ENCODE measurements at places on chromosomes 5 and 9. TPM values are rescaled to one million over a fixed set of nuclear protein-coding genes. Genes with fewer than 3 reads are reported as not detected.

DNA sequence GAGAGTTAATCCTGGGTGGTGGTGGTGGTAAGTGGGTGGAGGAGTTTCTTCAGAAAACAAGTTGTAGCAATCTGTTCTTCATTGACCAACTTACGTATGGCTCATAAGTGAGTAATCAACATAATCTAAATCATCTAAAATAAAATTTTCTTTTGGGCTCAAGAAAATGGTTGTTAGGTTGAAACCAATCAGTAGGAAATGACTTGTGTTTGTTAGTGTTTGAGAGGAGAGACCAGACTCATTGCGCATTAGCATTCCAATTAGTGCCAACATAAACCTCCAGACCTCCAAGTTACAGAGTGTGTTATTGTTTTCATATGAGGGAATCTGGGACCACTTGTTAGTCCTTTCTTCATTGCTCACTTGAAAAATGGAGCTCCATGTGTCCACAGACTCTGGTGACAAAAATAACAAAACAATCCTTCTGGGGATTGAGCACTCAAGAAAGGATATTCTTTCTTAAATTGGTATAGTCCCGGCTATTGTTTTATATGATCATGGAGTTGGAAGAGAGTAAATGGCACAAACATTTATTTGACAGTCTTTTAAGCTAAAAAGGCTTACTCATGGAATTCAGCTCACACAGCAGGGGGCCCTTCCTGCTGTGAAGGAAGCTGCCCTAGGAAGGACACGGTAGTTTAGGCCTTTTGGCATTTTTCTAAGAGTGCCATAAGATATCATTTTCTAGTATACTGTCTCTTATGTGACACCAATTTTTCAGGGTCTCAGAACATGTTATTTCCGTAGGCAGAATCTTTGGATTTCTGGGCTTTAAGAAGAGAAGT is 441.1 kb downstream of the EBF1 start:
- DNase-seq, result no peak

DNA sequence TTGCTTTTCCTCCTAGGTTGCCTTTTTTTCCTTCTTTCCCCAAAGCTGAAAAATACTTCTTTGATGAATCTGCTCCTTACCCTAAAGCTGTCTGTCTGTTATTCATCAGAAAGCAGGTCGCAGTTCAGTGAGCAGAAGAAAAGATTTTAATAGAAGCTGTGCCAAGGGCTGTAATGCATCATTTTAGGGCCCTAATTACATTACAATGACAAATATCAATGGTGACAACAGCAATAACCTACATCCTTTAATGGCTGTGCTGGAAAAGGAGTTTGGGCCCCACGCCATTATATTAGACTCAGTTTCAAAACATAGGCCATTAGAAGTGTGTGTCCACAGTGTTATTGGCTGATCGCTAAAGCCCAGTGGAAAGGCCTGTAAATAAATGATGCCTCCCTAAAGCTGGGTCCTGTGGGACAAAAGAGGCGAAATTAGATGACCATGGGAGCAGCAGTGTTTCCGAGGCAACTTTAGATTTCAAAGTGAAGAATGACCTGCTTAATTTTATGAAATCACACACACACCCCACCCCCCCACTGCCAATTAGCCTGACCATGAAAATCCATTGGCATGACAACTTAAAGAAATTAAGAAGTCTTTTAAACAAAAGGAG is 38.4 kb downstream of the TLE4 start:
- DNase-seq, result no peak

DNA sequence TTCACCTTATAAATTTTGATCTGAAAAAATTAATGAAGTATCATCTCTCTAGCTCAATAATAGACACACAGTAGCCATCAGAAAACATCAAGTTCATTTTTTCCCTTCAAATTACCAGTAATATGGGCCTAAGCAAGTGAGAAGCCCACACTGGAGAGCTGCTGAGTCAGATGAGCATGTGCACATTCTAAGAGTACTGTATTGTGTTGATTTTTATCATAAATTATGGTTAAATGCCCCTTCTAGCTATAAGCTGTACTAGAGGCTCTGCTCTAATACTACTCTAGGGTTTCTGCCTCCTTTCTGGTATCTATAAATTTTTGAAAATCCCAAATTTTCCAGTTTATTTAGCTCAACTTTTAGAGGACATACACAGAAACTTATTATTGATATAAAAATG is 42.1 kb upstream of the TYRP1 start:
- DNase-seq, result no peak

OR1J4 gene
- not detected for total RNA-seq

MCCC2 gene
- 49.8 TPM for total RNA-seq

DNA sequence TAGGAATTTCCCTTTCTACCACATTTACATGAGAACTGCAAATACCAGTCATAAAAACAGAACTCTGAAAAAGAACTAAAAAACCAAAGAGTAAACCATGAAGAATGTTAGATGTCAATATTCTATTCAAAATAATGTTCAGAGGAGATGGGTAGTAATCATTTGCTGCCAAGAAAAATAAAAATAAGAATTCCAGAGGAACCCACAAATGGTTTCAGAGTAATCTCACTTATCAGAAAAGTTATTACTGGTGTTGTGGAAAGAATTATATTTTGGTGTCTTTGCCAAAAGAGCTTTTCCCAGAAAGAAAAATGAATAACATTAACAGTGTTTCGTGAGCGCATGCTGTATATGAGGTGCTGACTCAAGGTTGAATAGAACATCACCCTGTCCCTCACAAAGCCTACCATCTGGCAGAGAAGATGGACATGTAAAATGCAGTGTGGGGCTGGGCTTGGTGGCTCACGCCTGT is 35.6 kb downstream of the GPR21 start:
- DNase-seq, result no peak

GRCh38 chr5:103489307-103489706 is 73.3 kb downstream of the NUDT12 start:
- no peak for DNase-seq

C1QTNF2 gene
- total RNA-seq, result not detected

ARHGEF39 gene
- total RNA-seq, result 8.8 TPM

DNA sequence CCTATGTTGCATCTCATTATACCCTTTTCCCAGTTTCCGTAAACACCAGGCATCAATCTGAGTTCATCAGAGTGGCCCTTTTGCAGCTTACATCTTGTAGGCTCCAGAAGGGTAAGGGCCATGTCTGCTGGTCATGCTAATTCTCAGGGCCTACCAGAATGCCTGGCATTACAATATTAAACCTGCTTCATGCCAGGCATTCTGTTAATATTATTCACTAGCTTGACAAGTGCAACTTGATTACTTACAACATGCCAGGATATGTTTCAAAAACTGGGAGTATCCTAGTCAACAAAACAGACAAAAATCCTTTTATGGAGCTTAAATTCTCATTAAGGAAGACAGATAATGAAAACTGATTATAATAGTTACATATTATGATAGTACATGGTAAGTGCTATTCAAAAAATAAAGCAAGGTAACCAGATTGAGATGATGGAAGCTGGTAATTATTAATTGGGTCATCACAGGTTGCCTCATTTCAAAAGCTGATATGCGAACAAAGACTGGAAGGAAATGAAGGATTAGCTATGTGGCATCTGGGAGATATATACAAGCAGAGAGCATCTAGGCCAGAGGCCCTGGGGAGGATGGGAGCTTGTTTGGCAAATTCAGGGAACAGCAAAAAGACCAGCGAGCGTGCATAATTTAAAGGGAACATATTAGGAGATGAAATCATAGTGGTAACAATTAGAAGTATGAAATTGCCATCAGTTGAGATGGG is 406.3 kb downstream of the DMRT2 start:
- DNase-seq, result no peak

RASGEF1C gene
- total RNA-seq, result not detected

DNA sequence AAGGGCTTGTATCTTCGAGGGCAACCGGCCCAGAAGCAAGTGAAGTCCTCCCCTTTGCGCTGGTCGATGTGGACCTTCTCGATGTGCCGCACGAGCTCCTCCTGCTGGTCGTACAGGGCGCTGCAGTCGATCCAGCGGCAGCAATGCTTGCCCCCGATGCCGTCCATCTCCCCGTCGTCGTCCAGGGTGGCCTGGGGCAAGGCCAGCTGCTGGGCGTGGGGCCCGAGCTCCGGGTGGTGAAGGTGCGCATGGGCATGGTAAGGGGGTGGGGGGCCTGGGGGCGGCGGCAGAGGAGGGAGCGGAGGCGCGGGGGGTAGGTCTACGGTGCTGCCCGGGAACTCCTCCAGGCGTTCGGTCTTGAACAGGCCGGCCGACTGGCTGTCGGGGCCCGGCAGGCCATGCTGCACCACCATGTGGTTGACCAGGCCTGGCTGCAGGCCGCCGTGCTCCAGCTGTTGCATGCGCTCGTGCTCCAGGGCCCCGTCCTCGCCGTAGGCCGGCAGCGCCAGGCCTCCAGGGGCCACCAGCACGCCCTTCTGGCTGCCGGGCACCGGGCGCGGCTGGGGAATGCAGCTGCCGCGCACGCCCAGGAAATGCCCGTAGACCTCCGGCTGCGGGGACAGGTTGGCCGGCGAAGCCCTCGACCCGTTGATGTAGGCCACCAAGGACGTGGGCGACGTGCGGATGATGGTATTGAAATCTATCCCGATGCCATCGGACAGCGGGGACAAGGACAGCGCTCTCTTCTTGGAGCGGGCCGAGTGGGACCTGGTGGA is 181.8 kb downstream of the GLIS3 start:
- DNase-seq, result peak; percentile 13

TXNDC8 gene
- total RNA-seq, result not detected

DNA sequence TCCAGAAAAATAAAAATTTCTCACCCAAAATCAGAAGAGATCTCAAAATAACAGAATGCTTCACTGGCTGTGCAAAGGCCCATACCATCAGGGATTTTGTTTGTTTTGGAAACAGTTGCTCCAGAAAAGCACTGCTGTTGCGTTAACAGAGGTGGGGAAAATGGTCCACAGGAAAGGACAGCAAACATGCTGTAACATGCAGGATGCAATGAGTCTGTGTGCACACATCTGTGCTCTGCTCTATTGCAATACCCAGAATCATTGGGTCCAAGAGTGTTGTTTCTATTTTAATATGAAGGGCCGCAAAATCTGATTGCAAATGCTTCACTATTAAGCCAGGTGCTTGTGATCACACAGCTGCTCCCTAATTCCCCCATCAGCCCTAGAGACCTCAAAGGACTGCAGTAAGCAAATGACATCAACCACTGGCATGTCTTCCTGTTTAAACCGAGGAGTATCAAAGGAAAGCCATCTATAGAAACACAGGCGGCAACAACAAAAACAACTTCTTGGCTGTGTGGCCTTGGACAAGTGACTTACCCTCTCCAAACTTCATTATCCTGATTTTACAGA is 141.0 kb downstream of the DCP2 start:
- DNase-seq, result no peak

- no peak for DNase-seq
Measured at GRCh38 chr9:27150746-27151406, 41.9 kb downstream of the TEK start.

GRCh38 chr9:114805670-114806525 is at the start of gene TNFSF15:
Gene TNFSF15, minus strand, starts transcription at chr9:114806039. Its CDS starts 27 bp downstream, at chr9:114806012.
- peak; percentile 22 for DNase-seq

GRCh38 chr5:37121465-37121864 is 127.7 kb downstream of the CPLANE1 start:
- no peak for DNase-seq

SLC45A2 gene
- total RNA-seq, result not detected

DNA sequence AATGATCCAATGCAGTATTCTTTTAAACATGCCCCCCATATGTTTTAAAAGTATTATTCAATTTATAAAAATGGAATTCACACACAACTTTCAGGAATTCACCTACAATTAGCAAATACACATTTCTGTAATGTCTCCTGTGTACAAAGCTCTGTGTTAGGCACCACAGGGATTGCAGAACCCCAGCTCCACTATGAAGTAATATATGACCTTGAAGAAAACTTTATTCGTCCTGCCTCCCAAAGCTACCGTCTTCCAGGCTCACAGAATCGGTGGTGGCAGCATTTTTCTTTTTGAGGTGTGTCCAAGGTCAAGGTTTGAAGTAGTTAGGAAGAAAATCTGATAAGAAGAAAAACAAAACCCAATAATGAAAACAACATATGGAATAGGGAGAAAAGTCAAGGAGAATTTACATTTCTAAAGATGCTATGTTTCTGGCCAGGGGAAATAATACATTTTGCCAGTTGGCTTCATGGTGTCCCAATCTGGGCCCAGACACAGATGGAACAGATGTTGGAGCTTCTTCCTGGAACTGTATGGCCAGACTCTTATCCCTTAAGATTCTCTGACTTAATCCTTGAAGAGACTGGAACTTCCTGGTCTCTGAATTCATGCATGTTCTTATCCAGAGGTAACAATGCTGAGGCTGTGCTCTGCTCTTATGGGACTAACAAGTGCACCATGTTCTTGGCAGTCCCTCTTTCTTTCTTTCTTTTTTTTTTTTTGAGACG is 22.0 kb upstream of the LVRN start:
- no peak for DNase-seq

- no peak for DNase-seq
Measured at GRCh38 chr5:33369485-33370465, 71.0 kb upstream of the TARS1 start.

CCDC152 gene
- 4.3 TPM for total RNA-seq

DNA sequence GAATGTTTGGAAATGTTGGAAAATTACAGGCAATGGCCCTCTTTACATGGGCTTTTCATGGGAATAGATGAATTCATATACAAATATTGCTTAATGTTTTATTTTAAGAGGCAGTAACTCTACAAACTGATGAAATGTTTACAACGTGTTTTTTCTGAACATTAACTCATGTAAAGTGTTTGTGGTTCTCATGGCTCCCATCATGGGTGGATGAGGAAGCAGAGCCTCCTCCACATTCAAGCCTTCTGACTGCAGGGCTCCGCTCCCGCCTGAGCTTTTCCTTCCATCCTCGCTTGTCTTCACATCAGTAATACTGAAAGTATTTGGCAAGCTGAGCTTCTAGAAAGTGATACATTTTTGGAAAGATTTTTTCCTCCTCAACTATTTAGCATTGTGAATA is 204.2 kb downstream of the ARHGAP26 start:
- no peak for DNase-seq

DNA sequence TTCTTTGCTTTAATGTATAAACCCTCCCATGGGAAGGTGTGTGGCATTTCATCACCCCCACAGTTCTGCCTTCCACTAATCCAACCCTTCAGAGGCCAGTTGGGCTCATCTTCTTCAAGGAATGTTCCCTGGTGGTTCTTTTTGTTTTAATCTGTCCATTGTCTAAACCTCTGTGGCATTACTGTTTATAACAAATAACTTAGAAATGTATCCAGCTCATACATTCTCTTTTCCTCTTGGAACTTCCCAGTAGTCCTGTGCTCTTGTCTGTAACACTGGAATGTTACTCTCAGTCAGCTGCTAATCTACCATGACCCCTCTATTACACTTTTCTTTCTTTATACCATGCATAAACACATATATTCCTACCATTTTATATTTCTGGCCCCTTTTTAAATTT is 213.5 kb upstream of the TARS1 start:
- no peak for DNase-seq

- DNase-seq, result no peak
Measured at GRCh38 chr5:6461793-6462650, 13.4 kb downstream of the UBE2QL1 start.

- DNase-seq, result no peak
Measured at GRCh38 chr9:34001298-34001697, 47.4 kb downstream of the UBAP2 start.

GRCh38 chr9:23342291-23342690 is 483.7 kb downstream of the ELAVL2 start:
- DNase-seq, result no peak

DAP gene
- total RNA-seq, result 62.6 TPM
